Dermis microvascular lymphatic vessel endothelial cell (primary cell): ENCODE measurements at places on chromosomes 11 and 22.
A peak's percentile ranks its signal among the peaks of the same experiment; 100 is the strongest.

DNA sequence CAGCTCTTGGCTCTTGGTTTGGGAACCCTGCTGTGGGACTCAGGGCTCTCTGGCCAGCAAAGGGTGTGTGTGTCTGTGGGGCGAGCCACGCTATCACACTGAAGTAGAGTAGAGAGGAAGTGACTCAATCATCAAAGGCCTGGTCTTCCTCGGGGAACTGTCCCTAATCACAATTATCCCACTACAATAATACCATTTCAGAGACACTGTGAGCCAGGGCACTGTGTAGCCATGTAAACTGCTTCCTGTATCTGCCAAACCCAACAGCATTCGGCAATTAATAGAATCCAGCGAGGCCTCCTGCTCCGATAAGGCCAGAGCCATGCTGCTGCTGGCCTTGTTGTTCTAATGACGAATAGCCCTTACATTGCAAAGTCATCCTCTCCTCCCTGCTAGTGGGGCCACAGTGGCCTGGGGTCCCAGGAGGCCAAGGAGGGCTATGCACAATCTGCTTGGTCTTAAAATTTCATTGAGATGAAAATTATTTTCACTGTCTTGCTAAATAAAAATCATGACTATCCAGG, 49.8 kb upstream of the LMO2 start:
- DNase-seq: peak; percentile 91

DNA sequence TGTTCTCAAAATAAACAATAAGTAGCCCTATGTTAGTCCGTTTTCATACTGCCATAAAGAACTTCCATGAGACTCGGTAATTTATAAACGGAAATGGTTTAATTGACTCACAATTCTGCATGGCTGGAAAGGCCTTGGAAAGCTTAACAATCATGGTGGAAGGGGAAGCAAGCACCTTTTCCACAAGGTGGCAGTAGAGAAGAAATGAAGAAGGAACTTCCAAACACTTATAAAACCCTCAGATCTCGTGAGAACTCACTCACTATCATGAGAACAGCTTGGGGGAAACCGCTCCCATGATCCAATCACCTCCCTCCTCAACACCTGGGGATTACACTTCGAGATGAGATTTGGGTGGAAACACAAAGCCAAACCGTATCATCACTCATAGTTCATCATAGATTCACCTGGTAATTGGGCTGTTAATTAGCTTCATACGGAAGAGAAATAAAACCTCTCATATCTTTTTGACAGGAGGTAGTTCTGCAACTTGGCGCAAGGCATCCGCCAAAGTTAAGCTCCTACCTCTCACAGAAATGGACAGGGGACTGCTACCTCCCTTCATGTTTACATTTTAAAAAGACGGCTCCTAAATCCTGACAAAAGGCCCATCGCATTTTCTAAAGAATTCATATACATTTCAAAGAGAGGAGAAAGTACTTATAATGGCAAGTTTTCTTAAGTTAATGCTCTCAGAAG, 49.0 kb downstream of the MUC15 start:
- no peak for DNase-seq

DNA sequence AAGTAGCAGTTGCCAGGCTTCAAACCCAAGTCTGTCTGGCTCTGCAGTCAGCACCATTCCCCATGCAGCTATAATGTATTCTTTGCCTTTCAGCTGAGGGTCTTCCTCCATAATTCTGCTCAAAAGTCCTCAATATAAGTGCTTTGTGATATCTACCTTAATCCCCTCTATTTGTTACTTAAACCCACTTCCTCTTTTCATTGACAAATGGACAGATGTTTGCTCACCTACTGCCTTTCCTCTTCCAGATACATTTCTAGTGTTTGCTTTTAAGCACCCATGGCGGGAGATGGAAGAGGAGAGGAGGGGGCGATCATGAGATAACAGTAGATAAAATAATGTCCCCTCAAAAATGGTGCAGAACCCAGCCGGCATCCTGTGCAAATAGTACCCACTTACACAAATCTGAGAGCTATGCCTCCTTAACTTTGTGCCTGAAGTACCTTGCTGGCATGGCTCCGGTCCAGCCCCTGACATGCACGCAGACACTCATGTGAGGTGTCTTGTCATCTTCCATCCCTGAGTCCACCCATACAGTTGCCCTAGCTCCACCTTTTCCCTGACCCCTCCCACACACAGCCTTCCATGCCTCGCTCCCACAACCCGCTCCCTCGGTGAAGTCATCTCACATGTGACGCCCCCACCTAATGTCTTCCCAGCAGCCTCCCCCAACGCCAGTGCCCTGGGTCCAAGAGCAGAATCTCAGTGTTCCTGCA, 109.6 kb downstream of the TRIM29 start:
- no peak for DNase-seq

- DNase-seq: peak; percentile 85
Measured at GRCh38 chr22:20979243-20979809, 2.8 kb upstream of the LZTR1 start.

- peak; percentile 97 for DNase-seq
Measured at GRCh38 chr11:65695459-65696241, 16.4 kb upstream of the KAT5 start.

- no peak for DNase-seq
Measured at GRCh38 chr11:2889362-2890273, 4.0 kb upstream of the CDKN1C start.

- peak; percentile 71 for DNase-seq
Measured at GRCh38 chr11:111586388-111586831, 15.8 kb upstream of the SIK2 start.

DNA sequence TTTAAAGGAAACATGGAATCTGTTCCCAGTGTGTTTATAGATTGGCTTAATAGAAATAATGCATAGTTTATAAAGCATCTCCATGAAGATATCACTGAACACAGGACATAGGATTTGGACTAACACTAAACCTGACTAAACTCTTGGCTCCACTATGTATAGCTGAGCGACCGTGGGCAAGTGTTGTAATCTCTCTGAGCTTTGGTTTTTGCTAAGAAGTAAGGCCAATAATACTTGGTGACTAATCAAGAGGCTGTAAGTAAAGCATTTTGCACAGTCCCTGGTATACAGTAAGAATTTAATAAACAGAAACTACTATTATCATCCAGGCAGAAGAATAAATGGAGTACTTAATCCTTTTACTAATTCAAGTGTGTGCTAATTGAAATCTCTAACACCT, 125.5 kb upstream of the MTMR2 start:
- DNase-seq: no peak

- no peak for DNase-seq
Measured at GRCh38 chr11:129723761-129724162, 91.9 kb upstream of the TMEM45B start.
